Pulmonary artery endothelial cell (primary cell): ENCODE measurements at places on chromosomes 1 and 21.

DNA sequence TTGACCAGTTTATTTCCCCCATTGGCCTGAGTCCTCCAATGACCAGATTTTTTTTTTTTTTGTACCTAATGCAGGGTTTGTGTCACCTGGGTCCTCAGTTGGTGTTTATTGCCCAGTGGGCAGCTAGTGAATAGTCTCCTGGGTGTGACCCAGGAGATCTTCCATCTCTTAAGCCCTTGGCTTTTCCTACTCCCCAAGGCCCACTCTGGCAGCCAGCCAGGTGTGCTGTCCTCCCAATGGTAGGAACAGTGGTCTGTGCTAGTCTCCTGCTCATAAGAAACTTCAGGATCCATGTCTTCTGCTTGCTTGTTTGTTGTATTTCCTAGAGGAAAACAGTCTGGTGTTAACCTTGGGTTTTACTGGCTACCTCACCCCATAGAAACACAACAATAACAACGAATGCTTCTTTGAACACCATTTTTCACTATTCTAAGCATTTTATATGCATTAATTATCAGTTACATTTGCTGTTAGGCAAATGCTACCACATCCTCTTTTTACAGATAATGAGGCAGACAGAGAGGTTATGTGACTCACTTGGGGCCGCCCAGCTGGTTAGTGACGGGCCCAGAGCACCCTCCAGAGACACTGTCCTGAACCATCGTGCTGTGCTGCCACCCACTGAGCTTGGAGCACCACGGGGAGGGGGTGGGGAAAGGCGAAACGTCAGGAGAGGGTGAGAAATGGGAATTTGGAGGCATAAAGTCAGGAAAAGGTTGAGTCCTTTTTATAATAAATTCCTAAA is 107.5 kb downstream of the HIVEP3 start:
- no peak for DNase-seq

- DNase-seq, result no peak
These were observed 39.8 kb upstream of the SRP9 start for GRCh38 chr1:225737866-225738265.

DNA sequence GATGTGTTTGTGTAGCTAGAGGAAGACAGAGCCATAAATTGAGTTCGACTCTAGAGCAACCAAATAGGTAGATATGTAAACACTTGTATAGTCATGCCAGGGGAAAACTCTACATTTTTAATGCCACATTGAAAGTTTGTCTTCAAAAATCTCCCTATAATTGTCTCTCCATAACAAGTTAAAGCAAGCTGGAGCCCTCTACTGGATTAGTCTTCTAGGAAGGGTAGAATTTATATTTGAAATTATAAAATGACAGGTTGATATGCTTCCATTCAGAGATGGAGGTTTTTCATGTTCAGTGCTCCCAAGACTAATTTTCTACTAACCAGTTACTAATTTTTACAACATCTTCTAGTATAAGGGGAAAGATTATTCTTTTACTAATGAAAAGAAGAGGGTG is 13.1 kb upstream of the COL24A1 start:
- DNase-seq, result no peak

DNA sequence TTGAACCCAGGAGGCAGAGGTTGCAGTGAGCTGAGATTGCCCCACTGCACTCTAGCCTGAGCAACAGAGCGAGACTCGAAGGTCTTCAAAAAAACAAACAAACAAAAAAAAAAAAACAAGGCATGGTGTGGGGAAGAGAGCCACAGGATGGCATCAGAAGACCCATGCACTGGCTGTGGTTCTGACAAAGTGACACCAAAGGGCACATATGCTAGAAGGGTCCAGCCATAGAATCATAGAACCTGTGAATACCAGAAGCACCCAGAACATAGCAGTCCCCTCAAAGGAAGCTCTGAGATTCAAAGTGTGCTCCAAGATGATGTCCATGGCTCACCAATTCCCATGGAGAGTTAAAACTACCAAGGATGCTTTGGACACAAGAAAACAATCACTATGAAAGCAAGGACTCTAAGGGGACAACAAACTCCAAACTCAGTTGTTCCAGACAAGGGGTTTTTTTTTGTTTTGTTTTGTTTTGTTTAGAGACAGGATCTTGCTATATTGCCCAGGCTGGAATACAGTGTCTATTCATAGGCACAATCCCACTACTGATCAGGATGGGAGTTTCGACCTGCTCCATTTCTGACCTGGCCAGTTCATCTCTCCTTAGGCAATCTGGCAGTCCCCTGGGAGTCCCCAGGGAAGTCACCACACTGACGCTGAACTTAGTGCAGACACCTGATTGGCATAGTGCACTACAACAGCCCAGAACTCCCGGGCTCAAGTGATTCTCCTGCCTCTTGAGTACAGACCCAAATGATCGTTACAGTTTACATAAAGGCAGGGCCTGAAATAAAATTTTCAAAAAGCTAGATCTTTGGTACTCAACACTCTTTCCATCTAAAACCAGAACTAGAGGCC is 56.4 kb downstream of the TGFBR3 start:
- DNase-seq, result no peak

DNA sequence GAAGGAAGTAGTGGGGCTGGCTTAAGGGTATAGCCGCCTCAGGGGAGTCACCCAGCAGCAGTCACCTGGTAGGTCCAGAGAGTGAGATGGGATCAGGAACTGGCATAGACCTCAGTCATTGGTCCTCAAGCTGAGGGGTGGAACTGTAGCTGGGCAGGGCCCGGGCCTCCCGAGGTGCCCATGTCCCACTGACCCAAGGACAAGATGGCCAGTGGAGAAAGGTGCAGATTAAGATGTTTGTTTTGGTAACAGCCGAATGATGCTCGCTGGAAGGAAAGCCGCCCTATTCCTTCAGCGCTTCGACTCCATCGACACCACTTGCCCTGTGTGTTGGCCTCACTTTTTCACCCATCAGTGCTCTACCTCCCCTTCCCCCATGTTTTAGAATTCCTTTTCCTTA is 16.4 kb downstream of the COL9A2 start:
- no peak for DNase-seq
